ENCODE measurements at places on chromosomes 7 and 10.

DNA sequence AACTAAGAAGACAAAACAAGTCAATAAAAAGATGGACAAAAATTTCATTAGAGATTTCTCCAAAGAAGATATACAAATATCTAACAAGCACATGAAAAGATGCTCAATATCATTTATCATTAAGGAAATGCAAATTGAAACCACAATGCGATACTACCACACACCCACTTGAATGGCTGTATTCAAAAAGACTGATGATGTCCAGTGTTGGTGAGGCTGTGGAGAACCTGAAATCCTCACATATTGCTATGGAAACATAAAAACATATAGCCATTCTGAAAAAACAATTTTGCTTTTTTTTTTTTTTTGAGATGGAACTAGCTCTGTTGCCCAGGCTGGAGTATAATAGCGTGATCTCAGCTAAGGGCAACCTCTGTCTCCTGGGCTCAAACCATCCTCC is 124.1 kb upstream of the LAMB4 start:
- no peak for DNase-seq

GRCh38 chr10:78991187-78991586 is 77.6 kb upstream of the ZMIZ1 start:
- DNase-seq = no peak

DNA sequence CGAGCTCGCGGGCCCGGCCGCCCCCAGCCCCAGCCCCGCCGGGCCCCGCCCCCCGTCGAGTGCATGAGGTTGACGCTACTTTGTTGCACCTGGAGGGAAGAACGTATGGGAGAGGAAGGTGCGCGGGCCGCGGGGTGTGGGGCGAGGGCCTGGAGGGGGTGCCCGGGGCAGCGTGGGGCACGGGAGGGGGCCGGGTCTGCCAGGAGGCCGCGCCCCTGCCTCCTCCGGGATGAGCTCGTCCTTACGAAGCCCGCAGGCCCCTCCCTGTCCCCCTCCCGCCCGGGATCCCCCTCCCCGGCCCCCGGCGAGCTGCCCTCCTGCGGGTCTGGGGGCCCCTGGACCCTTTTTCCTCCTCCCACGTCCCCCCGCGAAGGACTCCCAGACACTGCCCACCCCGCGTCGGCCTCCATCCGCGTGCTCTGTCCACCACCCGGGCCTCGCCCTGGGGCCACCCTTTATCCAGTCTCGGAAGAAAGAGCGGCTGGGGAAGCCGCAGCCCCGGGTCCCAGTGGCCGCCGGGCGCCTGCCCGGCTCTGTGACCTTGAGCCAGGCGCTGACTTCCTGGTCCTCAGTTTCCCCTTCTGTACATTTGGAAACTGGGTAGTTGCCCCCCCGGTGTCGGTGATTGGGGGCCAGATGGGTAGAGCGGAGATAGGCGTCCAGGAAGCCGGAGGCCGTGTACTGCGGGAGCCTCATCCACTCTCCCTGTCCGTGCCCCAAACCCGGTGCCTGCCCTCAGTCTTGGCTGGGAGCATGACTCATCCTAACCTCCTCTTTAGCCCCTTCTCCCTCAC is 521 bp downstream of the LIMK1 start:
- DNase-seq = peak; percentile 67

- peak; percentile 69 for DNase-seq
Measured at GRCh38 chr10:21514818-21515351, 10.6 kb downstream of the SKIDA1 start.

DNA sequence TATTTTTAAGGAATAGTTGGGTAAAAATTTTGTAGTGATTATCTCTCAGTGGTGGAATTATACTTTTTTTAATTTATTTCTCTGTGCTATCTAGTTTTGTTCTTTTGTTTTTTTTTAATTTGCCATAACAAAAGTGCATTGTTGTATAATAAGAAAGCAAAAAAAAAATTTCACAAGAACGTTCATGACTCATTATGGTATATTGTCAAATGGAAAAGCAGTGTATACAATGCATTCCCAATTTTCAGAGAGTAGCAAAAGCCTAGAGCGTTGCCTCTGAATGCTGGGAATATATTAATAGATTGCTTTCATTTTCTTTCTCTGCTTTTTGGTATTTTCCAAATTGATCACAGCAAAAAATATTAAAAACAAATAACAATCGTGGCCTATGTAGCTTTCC is 46.3 kb upstream of the GPAM start:
- DNase-seq = no peak

DNA sequence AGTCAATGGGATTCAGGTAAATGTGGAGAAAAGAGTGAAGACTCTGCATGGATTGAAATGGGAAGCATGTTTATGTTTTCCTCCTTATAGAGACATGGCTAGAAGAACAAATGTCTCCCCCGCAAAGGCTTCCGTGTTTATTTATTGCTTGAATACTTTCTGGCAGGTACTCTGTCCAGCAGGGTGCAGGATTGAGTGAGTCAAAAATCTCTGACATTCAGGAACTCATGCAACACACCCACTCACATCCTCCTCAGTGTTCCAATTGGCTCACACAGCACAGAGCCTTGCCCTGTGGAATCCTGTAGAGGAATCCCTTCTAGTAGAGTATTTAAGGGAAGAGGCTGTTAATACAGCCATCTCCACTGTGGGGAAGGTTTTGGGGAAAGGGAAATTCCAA is 290.3 kb upstream of the VWC2 start:
- no peak for DNase-seq

DNA sequence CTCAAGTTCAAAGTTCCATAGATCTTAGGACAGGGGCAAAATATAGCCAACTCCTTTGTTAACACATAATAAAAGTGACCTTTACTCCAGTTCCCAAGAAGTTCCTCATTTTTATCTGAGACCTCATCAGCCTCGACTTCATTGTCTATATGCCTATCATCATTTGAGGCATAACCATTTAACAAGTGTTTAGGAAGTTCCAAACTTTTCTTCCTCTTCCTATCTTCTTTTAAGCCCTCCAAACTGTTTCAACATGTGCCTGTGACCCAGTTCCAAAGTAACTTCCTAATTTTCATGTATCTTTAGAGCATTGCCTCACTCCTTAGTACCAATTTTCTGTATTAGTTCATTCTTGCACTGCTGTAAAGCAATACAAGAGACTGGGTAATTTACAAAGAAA is 569.1 kb downstream of the ANKRD7 start:
- DNase-seq = no peak

DNA sequence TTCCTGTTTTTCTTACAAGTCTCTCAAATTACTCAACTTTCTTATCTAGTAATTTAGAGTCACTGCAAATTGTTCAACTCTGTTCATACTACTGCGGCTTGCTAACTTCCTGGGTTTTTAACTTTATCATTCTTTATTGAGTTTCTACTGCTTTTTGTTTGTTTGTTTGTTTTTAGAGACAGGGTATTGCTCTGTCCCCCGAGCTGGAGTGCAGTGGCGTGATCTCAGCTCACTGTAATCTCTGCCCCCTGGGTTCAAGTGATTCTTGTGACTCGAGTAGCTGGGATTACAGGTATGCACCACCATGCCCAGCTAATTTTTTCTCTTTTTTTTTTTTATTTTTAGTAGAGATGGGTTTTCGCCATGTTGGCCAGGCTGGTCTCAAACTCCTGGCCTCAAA is 182.9 kb downstream of the TSPAN12 start:
- no peak for DNase-seq

GRCh38 chr10:31574577-31574976 is 255.6 kb downstream of the ZEB1 start:
- no peak for DNase-seq

GRCh38 chr10:104526188-104526587 is 114.9 kb upstream of the SORCS3 start:
- DNase-seq = no peak

GRCh38 chr7:106485031-106485551 is 175.9 kb downstream of the CCDC71L start:
- no peak for DNase-seq

GRCh38 chr10:131082201-131082850 is 229.2 kb downstream of the TCERG1L start:
- no peak for DNase-seq

- DNase-seq = no peak
Measured at GRCh38 chr7:84665339-84665738, 470.8 kb upstream of the SEMA3A start.

DNA sequence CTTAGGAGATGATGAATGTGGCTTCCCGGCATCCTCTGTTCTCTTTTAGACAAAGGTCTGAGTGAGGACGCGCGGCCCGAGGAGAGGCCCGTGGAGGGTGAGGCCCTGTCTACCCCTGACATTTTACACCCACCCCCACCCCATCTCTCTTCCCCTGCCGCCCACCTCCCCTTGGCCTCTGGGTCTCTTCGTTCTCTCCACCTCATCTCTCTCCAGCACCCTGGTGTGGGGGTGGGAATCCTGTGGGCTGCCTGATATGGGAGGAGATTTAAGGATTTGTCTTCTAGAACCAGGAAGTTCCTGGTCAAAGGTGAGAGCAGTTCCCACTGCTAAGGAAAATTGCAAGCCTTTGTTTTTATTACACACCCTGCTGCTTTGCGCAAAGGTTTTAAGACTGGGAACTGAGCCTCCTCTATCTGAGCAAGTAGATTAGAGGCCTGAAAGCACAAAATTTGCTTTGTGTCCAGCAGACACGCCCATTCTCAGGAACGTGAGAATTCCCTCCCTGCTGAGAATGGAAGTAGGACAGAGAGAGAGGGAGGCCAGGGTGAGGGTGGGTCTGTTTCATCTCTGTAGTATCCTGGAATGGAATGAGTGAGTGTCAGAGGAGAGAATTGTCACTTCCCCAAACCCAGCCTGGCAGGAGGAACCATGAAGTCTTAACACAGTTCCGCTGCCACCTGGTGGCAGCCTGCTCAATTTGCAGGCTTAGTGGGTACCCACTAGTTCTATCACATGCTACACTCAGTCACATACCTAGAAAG is 91.2 kb downstream of the GTF2IRD1 start:
- DNase-seq = no peak

DNA sequence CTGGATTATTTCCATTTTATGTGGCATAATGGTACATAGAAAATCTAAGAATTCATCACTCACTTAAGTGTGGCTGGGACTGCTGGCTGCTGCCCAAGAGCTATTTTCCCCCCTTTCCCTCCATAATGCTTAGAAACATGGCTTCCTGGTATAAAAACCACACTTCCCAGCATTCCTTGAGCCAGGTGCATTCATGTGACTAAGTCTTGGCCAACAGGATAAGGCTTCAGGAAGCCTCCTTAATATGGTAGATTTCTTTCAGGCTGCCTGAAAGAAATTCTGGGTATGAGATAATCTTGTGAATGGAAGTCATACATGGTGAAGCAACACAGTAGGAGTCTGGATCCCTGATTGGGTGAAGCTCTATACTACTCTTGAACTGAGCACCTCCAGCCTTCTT is 178.0 kb downstream of the JAZF1 start:
- DNase-seq = no peak

GRCh38 chr10:1247598-1248261 is 191.5 kb downstream of the WDR37 start:
- no peak for DNase-seq

GRCh38 chr10:112744181-112745096 is 205.6 kb upstream of the TCF7L2 start:
- no peak for DNase-seq

DNA sequence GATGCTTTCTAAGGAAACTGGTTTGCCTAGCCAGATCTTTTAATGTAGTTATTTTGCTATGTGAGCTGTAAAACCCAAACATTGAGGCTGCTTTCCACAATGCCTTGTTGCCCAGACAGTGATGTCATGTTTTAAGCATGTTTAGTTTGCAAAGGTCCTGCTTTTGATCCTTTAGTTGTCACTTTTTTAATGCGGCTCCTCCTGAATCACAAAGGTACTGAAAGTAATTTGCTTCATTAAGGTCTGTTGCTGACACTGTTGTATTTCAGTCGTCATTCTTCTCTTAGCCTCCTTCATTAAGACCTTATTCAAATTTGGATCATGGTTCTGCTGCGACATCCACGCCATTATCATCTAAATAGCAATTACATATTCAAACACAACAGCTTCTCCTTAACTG is 10.6 kb downstream of the RPA3 start:
- peak; percentile 13 for DNase-seq

GRCh38 chr10:11274452-11274851 is 256.8 kb downstream of the CELF2 start:
- DNase-seq = no peak

DNA sequence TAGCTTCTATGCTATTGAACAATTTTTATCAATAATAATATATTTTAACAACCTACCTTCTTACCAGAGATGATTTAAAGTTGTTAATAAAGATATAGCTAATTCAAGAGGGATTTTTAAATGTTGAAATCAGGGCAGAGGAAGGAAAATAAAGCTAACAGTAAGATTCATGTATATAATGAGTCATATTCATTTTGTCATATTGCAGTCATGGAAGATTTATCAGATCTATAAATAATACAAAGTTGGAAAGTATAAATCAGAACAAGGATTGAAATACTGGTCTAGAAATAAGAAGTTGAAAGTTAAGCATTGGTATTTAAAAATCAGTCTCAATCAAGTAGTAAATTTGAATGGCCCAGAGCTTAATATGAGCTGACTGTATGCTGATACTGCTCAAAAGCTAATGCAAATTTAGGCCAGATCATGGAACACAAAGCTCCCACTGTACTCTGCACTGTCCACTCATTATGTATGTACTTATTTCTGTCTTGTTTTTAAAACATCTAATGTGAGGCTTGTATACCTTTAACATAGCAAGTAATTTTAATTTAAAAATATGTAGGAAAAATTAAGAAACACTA is 196.9 kb downstream of the ZEB1 start:
- DNase-seq = no peak

DNA sequence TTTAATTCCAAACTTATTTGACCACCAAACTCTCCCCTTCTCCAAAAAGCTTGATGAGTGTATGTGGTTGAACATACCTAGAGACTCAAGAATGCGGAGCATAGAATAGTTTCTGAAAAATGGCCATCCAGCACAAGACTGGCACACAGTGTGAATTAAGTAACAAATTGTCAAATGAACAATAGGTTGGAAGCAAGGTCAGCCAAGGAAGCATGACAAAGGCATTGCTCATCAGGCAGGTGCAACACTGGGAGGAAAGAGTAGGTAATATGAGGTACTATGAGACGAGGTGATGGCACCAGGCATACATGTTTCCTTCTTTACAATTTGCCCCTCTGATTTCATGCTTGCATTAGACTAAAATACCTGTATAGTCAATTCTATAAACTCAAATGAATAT is 73.7 kb downstream of the DKK1 start:
- no peak for DNase-seq

- no peak for DNase-seq
Measured at GRCh38 chr7:81944058-81944457, 174.2 kb upstream of the HGF start.

DNA sequence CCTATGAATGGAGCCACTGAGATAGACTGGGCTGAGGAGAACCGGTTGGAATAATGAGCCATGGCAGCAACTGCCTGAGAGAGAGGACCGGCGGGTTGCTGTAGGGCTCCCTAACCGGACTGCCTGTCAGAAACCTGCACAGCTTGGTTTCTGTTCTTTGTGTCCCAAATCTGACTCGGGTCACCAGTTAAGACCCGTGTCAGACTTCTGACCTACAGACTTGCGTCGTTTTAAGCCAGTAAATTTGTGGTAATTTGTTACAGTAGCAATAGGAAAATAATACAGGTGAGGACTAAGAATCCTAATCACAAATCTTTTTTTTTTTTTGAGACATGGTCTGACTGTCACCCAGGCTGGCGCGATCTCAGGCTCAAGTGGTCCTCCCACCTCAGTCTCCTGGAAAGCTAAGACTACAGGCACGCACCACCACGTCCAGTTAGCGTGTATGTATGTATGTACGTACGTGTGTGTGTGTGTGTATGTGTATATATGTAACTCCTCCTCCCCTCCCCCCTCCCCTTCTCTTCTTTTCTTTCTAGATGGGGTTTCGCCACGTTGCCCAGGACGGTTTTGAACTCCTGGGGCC is 672 bp upstream of the DDX56 start:
- DNase-seq = no peak
